ENCODE measurements at places on chromosomes 12 and 14. TPM values are rescaled to one million over a fixed set of nuclear protein-coding genes. Genes with fewer than 3 reads are reported as not detected.

The CMA1 gene
- not detected for total RNA-seq

The NOC4L gene
- total RNA-seq = 21.2 TPM

The TMPRSS12 gene
- total RNA-seq = not detected

The SYCP3 gene
- 0.30 TPM for total RNA-seq

The NUMB gene
- 66.3 TPM for total RNA-seq

The INHBC gene
- not detected for total RNA-seq

The OR4E1 gene
- not detected for total RNA-seq

The CATSPERB gene
- total RNA-seq = 2.3 TPM

The TDG gene
- total RNA-seq = 24.9 TPM

The CRIP1 gene
- 146 TPM for total RNA-seq

The CD163L1 gene
- not detected for total RNA-seq

The PZP gene
- total RNA-seq = not detected

- H3K4me1 ChIP-seq = no peaks in the 10 kb centered on the region
- H3K4me3 ChIP-seq = no peak overlapping the region
- H3K36me3 ChIP-seq = no peaks in the 10 kb centered on the region
- no peaks in the 10 kb centered on the region for H3K27me3 ChIP-seq
These were observed 194.8 kb downstream of the LRIG3 start for GRCh38 chr12:58725400-58726105.

DNA sequence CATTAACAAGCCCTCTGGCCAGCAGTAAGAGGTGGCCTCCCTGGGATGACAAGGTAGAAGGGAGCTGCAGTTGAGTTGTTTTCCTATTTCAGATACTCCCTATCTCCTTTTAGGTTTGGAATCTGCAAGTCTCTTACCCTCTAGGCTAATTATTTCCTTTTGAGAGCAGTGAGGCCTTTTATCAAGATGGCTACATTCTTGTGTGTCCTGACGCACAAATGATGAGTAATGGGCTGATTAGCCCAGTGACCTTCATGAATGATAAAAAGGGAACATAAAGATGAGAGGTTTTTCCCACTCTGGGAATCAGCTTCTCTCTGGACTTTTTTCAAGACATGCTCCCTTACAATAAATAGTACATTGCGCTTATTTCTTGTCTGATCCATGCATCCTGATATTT lies 22.9 kb downstream of the DYRK2 start:
- H3K4me3 ChIP-seq = no peak overlapping the region
- H3K4me1 ChIP-seq = peaks cover 16% of the 10 kb centered on the region
- H3K27ac ChIP-seq = no peak overlapping the region
- no peaks in the 10 kb centered on the region for H3K27me3 ChIP-seq

- no peak for DNase-seq
- no peaks in the 10 kb centered on the region for H3K27me3 ChIP-seq
- no peaks in the 10 kb centered on the region for H3K4me1 ChIP-seq
- no peaks in the 10 kb centered on the region for H3K36me3 ChIP-seq
- H3K27ac ChIP-seq = no peak overlapping the region
- no peak overlapping the region for H3K4me3 ChIP-seq
These were observed 101.5 kb downstream of the KIF26A start for GRCh38 chr14:104239861-104240301.

GRCh38 chr12:49536526-49537071 lies 2.2 kb upstream of the KCNH3 start:
- no peak overlapping the region for H3K27ac ChIP-seq
- peak overlapping the region; percentile 79 for H3K4me3 ChIP-seq
- no peaks in the 10 kb centered on the region for H3K36me3 ChIP-seq
- H3K4me1 ChIP-seq = peaks cover 15% of the 10 kb centered on the region

- H3K36me3 ChIP-seq = no peaks in the 10 kb centered on the region
- H3K4me1 ChIP-seq = peaks cover 12% of the 10 kb centered on the region
- H3K4me3 ChIP-seq = no peak overlapping the region
- no peak overlapping the region for H3K27ac ChIP-seq
- no peak for DNase-seq
These were observed 7.0 kb downstream of the TNS2 start for GRCh38 chr12:53056901-53057300.

DNA sequence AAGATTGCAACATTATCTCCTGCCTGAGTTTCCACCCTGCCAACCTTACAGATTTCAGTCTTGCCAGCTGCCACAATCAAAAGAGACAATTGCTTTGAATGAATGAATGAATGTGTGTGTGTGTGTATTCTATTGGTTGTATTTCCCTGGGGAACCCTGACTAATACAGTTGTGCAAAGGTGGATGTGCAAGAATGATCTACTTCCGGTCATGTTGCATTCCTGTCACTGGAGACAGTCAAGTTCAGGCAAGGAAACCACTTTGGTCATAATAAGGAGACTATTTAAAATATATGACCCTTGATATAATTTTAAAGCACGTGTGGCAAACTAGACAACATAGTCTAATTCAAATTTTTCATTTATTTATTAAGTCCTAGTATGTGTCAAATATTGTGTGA lies 13.1 kb downstream of the RERG start:
- H3K36me3 ChIP-seq = no peaks in the 10 kb centered on the region
- no peak overlapping the region for H3K27ac ChIP-seq
- no peak overlapping the region for H3K4me3 ChIP-seq
- DNase-seq = no peak
- H3K27me3 ChIP-seq = peaks cover 36% of the 10 kb centered on the region

DNA sequence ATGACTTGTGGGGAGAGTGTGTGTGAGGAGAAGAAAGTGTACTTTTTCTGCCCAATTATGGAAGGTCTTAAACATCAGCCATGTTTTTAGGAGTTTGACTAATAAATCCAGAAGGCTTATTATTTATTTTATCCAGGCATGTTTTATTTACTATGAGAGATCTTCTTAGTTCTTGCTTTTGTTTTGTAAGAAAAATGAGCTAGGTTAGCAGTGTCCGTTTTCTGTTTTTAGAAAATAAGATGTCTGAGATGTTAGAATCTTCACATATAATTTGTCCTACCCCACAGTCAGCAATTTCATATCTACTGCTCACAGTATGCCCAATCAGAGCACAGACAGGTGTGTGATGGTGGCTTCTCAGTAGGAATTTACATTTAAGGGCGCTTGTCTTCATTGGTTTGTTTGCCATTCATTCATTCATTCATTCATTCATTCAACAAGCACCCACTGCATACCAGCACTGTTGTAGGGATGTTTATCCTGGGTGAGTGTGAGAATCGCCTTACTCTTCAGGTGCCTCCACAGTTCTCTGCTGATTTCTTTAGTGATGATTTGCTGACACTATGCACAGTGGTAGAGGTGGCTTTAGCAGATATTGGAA lies 83.2 kb downstream of the CRADD start:
- H3K27ac ChIP-seq = no peak overlapping the region
- no peak for DNase-seq
- H3K4me1 ChIP-seq = peaks cover 30% of the 10 kb centered on the region
- no peaks in the 10 kb centered on the region for H3K27me3 ChIP-seq

DNA sequence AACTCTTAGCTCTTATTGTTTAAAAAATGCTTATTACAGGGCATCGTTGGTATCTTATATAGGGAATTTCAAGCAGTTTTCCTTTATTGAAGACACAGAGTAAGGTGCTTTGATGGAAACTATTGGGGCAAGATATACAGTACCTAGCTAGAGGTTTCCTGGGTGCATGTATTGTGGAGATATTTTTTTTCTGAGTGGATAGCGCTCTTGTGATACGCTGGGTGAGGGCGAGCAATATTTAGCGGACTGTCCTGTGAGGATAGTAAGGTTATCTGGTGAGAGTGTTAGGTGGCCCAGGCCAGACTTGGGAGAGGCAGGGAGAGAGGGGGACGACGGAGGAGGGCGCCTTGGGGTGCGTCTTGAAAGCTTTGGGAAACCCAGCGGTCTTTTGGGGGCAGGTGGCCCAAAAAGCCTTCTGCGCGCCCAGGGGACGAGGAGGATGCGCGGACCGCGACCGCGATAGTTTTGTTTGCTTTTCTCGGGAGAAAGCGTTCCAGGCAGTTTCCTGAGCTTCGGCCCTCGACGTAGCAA lies 596 bp upstream of the BICD1 start:
- H3K4me1 ChIP-seq = peaks cover 33% of the 10 kb centered on the region
- peak overlapping the region; percentile 97 for H3K4me3 ChIP-seq
- peaks cover 12% of the 10 kb centered on the region for H3K27me3 ChIP-seq
- DNase-seq = no peak
- peak overlapping the region; percentile 81 for H3K27ac ChIP-seq

DNA sequence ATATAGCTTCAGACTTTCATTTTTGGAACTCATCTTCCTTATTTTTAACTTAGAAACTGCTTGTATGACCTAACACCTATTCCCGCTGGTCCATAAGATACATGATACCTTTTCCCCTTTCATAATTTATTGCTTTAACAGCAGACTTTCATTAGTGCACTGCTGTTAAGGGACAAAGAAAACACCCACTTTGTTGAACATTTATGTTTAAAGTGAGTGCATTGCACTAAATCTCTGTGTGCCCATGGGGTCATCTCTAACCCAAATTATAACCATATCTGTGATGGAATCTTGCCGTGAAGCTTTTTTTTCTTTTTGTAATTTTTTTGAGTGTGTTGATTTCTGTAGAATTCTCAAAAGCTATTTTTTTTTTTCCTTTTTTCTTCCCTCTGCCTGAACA lies 261.8 kb downstream of the TMTC2 start:
- no peaks in the 10 kb centered on the region for H3K4me1 ChIP-seq
- H3K36me3 ChIP-seq = no peaks in the 10 kb centered on the region
- H3K27ac ChIP-seq = no peak overlapping the region
- no peak overlapping the region for H3K4me3 ChIP-seq
- no peak for DNase-seq

DNA sequence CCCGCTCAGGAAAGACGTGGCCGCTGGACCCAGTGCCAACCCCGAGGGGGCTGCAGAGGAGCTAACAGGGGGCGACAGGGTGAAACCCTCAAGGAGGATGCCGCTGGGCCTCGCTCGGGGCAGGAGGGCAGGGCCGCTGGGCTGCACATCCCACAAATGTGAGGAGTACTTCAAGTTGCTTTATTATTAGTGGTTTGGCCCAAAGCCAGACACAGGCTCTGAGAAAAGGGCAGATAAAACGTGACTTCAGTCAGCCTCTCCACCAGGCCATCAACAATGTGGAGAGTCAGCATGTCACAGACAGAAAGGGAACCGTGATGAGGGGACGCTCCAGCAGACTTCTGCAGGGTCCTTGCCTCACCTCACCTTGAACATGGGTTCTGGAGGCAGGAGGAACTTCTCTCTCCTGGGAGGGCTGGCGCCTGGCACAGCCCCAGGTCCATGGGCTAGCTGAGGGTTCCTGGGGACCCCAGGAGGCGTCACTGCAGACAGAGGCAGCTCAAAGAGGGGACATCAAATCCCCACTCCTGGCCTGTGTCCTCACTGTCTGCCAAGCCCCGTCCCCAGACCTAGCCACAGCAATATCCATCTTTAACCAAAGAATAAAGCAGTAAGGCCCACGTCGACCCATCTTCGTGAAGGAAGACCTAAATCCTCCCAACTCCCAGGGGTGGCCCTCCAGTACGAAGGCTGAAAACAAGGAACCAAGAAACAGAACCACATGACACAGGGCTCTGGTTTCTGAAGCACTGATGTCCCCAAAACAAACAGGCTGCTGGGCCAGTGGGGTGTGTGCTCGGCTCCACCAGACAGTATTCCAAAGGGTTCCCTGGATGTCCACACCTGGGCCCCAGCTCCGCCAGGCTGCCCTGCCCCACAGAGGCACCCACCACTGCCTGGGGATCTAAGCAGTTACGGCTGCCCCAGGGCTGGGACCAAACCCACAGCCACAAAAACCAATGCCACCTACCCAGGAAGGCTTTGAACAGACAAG lies 35.1 kb downstream of the CCDC85C start:
- no peaks in the 10 kb centered on the region for H3K4me1 ChIP-seq
- no peak overlapping the region for H3K4me3 ChIP-seq
- H3K27me3 ChIP-seq = no peaks in the 10 kb centered on the region
- no peak for DNase-seq
- H3K36me3 ChIP-seq = no peaks in the 10 kb centered on the region
- H3K27ac ChIP-seq = no peak overlapping the region

- peaks cover 4% of the 10 kb centered on the region for H3K36me3 ChIP-seq
- no peak overlapping the region for H3K4me3 ChIP-seq
- no peaks in the 10 kb centered on the region for H3K27me3 ChIP-seq
- H3K4me1 ChIP-seq = peaks cover 51% of the 10 kb centered on the region
- H3K27ac ChIP-seq = peak overlapping the region; percentile 19
These were observed 26.2 kb downstream of the OSBPL8 start for GRCh38 chr12:76533331-76533730.

DNA sequence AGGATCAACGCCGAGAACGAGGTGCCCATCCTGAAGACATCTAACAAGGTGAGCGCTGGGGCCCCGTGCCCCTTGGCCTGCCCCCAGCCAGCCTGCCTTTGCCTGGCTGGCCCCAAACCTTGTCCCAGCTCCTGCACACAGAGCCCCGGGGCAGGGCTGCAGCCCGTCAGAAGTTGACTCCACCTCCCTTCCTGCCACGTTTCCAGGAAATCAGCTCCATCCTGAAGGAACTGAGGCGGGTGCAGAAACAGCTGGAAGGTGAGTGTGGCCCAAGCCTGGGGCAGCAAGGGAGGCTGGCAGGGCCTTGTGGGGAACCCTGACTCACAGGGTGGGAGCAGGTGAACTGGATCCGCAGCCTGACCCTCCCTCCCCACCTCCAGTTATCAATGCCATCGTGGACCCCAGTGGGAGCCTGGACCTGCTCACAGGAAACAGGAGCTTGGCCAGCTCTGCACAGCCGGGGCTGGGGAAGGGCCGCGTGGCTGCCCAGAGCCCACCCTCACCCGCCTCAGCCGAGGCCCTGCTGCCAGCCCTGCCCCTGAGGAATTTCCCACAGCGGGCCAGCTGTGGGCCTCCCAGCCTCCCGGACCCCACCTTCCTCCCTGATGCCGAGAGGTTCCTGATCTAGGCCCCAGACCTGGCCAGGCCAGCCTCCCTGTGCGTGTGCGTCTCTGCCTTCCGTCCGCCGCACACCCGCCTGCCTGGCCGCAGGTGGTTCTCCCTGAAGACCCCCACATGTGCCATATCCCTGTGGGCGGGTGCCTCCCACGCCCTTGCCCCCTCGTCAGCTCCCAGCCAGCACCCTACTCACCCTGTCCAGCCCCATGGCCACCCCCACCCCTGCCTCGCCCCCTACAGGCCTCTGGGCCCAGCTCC lies 29.5 kb downstream of the CEP170B start:
- no peaks in the 10 kb centered on the region for H3K36me3 ChIP-seq
- DNase-seq = no peak
- no peaks in the 10 kb centered on the region for H3K4me1 ChIP-seq
- no peak overlapping the region for H3K4me3 ChIP-seq

DNA sequence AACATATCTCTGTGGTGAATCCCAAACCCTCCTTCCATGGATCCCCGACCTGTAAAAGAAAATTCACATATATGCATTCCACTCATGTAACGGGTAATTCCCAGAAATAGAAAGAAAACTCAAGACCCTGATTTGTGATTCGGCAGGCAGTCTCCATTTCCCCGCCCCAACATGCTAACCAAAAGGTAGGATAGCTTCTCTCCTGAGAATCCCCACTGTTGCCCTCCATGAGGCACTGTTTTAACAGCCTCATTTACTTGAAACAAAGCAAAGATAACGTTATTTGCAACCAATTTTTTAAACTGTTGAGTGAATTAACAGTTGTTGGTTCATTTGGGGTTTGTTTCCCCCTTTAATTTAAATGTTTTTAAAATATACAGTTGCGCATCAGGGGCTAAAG lies 774 bp upstream of the SLC2A13 start:
- H3K27ac ChIP-seq = no peak overlapping the region
- peak overlapping the region; percentile 88 for H3K4me3 ChIP-seq
- peaks cover 35% of the 10 kb centered on the region for H3K27me3 ChIP-seq

- H3K4me1 ChIP-seq = no peaks in the 10 kb centered on the region
- H3K4me3 ChIP-seq = no peak overlapping the region
- H3K27ac ChIP-seq = no peak overlapping the region
These were observed 51.3 kb downstream of the GNS start for GRCh38 chr12:64707926-64708325.

GRCh38 chr14:101040538-101041442 lies 137.3 kb upstream of the RTL1 start:
- H3K27me3 ChIP-seq = no peaks in the 10 kb centered on the region
- no peak overlapping the region for H3K27ac ChIP-seq
- no peaks in the 10 kb centered on the region for H3K36me3 ChIP-seq
- no peak overlapping the region for H3K4me3 ChIP-seq
- DNase-seq = no peak
